ENCODE measurements at places on chromosomes 16 and 17.
A peak's percentile ranks its signal among the peaks of the same experiment; 100 is the strongest.

- no peak for DNase-seq
Measured at GRCh38 chr16:12146966-12147365, 170.4 kb downstream of the SNX29 start.

GRCh38 chr16:11053916-11054460, 109.6 kb downstream of the CLEC16A start:
- no peak for DNase-seq

DNA sequence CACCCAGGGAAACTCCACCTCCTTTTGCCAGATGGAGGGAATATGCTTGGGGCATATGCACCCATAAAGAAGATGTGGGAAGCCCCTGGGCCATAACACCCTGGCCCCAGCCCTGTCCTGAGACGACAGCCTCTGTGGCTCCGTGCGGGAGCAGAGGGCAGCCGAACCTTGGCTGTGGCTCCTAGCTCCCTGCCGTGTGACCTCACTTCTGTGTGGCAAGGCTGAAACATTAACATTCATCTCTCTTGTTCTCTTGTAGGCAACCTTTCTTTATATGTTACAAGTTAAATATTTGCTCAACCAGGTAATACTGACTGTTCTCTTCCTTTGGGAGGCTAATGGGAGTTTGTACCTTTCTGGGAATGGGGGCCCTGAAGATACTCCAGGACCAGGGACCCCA, 17.5 kb downstream of the SLC47A1 start:
- DNase-seq, result no peak

DNA sequence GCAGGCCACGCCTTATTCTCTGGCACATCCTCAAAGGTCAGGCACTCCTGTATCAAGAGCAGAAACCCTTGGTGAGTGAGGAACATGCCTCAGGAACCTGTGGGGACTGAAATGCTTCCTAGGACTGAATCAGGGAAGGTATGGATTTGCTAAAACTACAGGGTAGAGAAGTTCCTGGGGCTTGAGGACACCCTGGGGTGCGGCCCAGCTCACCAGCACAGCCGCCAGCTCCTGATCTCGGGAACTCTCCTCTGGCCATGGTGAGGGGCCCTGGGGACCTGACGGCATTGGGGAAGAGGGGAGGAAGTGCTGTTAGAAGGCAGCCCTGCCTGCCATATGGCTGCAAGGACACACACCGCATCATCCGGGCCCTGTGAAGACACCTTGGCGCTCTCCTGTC, 7.5 kb downstream of the ZSCAN10 start:
- DNase-seq, result no peak

- no peak for DNase-seq
Measured at GRCh38 chr16:46857368-46857945, 26.5 kb upstream of the C16orf87 start.

- DNase-seq, result no peak
Measured at GRCh38 chr16:66603537-66604375, 748 bp upstream of the CMTM3 start.

- no peak for DNase-seq
Measured at GRCh38 chr16:49745311-49745747, 110.6 kb downstream of the ZNF423 start.

- no peak for DNase-seq
Measured at GRCh38 chr17:68953340-68953997, 1.7 kb downstream of the ABCA8 start.

GRCh38 chr16:15714393-15715172, 64.5 kb downstream of the NDE1 start:
- DNase-seq, result no peak

DNA sequence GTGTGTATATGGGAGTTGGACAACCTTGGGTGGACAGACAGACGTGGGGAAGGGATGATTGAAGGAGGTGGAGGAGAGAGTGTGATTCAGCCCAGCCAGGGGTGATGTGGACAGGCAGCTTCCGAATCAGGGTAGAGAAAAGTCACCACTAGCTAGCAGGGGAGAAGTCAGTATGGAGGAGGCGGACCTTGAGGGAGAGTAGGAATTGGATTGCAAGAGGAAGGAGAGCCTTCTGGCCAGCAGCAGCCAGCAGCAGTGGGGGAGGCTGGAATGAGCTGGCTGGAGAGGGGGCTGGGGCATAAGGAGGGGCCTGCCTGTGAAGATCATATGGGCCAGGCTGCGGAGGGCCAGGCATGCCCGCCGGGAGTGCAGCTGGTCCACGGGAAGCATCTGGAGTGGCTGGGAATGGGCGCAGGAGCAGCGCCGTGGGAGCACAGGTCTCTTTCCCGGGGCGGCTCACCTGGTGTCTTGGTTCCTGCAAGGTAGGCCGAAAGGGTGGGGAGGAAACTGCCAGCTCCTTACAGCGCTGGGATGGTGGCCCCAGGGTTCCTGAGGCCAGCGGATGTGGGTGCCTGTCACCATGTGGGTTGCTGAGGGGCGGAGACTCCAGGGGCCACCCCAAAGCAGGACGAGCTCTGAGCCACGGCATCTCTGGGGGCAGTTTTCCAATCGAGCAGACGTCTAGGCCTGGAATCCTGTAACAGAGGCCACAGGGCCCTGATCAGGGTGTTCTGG, 235.3 kb downstream of the SEC14L1 start:
- peak; percentile 55 for DNase-seq

DNA sequence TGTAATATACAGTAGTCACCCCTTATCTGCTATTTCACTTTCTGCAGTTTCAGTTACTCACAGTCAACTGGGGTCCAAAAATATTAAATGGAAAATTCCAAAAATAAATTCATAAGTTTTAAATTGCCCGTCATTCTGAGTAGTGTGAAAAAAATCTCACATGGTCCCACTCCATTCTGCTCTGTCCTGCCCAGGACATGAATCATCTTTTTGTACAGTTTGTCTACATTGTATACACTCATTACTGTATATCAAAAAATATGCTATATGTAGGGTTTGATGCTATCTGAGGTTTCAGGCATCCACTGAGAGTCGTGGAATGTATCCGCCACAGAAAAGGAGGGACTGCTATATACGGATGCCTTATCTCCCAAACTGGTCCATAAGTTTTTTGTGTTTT, 16.0 kb upstream of the APPBP2 start:
- DNase-seq, result no peak
